Caco-2 (cell line): ENCODE measurements at places on chromosomes 3 and 15. TPM values are rescaled to one million over a fixed set of nuclear protein-coding genes. Genes with fewer than 3 reads are reported as not detected.

- no peaks in the 10 kb centered on the region for H3K36me3 ChIP-seq
- no peak for DNase-seq
- no peaks in the 10 kb centered on the region for H3K27me3 ChIP-seq
- no peak overlapping the region for H3K27ac ChIP-seq
Measured at GRCh38 chr15:85825719-85826118, 31.0 kb upstream of the KLHL25 start.

DNA sequence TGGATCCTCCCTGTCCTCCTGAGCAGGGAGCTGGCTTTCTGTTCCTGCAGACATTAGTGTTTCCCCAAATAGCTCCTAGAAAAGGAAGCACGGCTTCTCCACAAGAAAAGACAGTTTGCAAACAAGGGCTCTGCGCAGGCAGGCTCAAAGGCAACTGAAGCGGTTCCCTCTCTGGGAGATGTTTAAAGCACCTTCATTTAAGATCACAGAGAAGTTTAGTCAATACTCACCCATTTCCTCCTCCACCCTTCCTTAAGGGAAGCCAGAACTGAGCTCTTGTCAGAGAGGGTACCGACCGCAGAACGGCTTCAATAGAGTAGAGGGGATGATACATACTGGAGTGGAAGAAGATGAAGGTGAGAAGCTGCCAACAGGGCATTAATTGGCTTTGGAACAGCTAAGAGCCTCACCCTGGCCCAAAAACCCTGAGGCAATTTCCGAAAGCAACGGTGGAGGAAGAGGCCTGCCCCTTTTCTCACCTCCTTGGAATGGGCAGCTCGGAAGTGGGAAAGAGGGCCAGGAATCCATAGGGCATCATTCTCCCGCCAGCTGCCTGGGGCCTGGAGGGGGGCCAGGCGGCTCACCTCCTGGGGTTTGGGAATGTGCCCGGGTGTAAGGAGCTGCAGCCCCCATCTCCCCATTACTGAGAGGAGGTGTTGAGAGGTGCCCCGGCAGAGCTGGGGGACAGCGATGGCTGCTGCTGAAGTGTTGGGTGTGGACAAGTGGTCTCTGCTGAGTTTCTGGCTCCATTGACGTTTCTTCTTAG, 4.8 kb upstream of the EPHB3 start:
- H3K27ac ChIP-seq: no peak overlapping the region
- no peak for DNase-seq
- no peak overlapping the region for H3K4me3 ChIP-seq
- H3K4me1 ChIP-seq: peaks cover 5% of the 10 kb centered on the region; the same call in 1 of the 2 replicates
- H3K36me3 ChIP-seq: no peaks in the 10 kb centered on the region

DNA sequence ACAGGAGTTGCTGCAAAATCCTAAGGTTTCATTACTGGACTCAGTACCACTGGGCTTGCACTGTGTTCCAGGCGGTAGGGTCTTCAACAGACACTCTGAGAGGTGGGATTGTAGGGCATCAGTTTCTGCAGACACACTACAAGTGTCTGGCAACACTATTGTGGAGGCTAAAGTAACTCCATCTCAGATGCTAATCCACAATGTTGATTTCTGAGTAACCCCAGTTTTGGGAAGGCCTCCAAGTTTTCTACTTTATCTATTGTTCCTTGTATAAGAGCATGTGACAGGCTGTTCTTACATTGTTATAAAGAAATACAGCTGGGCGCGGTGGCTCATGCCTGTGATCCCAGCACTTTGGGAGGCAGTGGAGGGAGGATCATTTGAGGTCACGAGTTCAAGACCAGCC, 2.5 kb upstream of the ABHD5 start:
- no peak overlapping the region for H3K4me3 ChIP-seq
- no peak for DNase-seq
- no peak overlapping the region for H3K27ac ChIP-seq
- no peaks in the 10 kb centered on the region for H3K36me3 ChIP-seq

DNA sequence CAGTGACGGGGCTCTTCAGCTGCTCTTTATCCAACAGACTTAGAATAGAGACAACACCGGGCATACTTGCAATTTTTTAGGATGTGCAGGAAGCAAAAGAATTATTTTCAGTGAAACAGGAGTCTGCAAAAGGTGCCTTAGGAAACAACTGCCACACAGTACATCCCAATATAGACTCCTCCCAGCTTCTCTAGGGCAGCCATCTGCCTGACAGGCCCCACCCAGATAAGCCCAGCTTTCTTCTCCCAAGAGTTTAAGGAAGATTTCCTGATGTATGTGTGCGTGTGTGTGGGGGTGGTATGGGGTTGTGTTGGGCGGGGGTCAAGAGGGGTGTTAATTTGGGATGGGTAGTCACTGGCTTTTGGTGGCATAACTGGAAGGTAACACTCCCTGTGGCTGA, 21.5 kb downstream of the MAP2K1 start:
- no peaks in the 10 kb centered on the region for H3K36me3 ChIP-seq
- no peak overlapping the region for H3K4me3 ChIP-seq
- H3K27ac ChIP-seq: no peak overlapping the region
- no peak for DNase-seq
- H3K27me3 ChIP-seq: no peaks in the 10 kb centered on the region
- H3K4me1 ChIP-seq: no peaks in the 10 kb centered on the region; the same call in 1 of the 2 replicates

DNA sequence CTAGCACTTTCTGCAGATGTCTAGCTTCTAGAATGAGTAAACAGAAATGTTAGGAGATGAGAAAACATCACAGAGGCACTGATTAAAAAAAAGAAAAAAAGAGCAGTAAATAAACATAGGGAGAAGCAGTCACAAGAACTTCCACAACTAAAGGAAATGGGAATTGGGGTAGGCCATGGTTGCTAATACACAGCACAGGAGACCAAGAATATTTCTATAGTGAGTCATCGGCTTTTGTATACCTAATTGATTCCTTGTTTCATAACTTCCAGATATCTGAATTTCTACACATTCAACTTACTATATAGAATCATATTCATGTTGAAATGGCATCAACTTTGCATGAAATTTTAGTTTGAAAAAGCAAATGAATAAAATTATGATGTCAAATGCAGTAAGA, 47.3 kb upstream of the TCF12 start:
- no peaks in the 10 kb centered on the region for H3K4me1 ChIP-seq
- H3K27ac ChIP-seq: no peak overlapping the region
- no peak overlapping the region for H3K4me3 ChIP-seq
- DNase-seq: no peak
- H3K36me3 ChIP-seq: no peaks in the 10 kb centered on the region

DNA sequence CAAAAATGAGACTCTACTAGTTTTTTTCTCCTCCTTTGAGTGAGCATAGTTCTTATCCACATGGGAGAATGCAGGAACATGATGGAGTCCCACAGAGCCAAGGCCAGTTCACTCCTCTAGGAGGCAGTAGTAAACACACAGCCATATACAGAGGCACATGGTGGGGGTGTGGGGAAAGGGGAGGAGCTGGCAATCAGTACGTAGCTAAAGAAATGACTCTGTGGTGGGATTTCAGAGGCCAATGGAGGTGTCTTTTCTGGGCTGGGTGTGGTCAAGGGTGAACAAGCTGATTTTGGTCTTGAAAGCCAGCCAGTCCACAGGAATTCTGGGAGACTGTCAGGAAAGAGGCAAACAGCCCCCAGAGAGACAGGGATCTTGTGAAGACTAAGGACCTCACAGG, 6.6 kb upstream of the RAB11A start:
- no peak overlapping the region for H3K4me3 ChIP-seq
- no peaks in the 10 kb centered on the region for H3K27me3 ChIP-seq
- H3K27ac ChIP-seq: no peak overlapping the region
- H3K36me3 ChIP-seq: no peaks in the 10 kb centered on the region
- DNase-seq: peak; percentile 56

GRCh38 chr15:30882849-30883433, 20.8 kb upstream of the FAN1 start:
- H3K27me3 ChIP-seq: no peaks in the 10 kb centered on the region
- no peak overlapping the region for H3K27ac ChIP-seq
- no peak overlapping the region for H3K4me3 ChIP-seq

DNA sequence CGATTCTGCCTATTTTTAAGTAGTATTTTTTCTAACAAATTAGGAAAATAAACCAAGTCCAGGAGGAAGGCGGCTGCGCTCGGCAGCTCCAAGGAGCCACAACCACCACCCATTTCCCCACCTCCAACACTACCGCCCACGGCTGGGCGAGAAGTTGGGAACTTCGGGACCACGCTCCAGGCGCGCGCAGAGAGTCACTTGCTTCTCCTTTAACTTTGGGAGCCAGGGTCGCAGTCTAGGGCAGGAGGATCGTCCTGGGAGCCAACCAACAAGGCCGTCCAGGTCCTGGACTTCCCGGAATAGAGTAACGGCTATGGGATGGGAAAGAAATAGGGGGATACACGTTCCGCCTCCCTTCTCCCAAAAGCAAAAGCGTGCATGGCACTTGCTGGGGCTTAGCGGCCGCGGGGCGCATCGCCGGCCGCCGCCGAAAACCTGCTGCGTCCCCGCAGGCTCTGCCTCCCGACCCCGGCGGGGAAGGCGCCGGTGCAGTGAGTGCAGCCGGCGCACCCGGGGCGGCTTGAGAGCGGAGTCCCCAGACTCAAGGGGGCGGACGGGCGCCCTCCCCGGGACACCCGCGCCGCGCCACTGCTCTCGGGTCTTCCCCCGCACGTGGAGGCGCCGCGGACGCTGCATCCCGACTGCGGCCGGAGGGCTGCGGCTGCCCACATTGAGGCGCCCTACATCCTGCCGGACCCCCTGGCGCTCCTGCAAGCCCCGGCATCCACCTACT, 699 bp downstream of the MEGF11 start:
- H3K36me3 ChIP-seq: no peaks in the 10 kb centered on the region
- no peaks in the 10 kb centered on the region for H3K4me1 ChIP-seq
- peak overlapping the region; percentile 14 for H3K4me3 ChIP-seq

- no peak overlapping the region for H3K27ac ChIP-seq
- H3K4me3 ChIP-seq: no peak overlapping the region
- H3K4me1 ChIP-seq: peaks cover 18% of the 10 kb centered on the region
- no peaks in the 10 kb centered on the region for H3K36me3 ChIP-seq
- no peaks in the 10 kb centered on the region; the same call in 1 of the 2 replicates for H3K27me3 ChIP-seq
- DNase-seq: no peak
Measured at GRCh38 chr15:77624868-77625267, 7.8 kb downstream of the LINGO1 start.

GRCh38 chr3:146895026-146895749, 290.0 kb upstream of the PLSCR5 start:
- no peaks in the 10 kb centered on the region for H3K4me1 ChIP-seq
- no peak for DNase-seq
- no peaks in the 10 kb centered on the region for H3K36me3 ChIP-seq
- no peaks in the 10 kb centered on the region for H3K27me3 ChIP-seq
- no peak overlapping the region for H3K27ac ChIP-seq

GRCh38 chr3:101081999-101082398, 88.8 kb upstream of the ABI3BP start:
- no peaks in the 10 kb centered on the region for H3K4me1 ChIP-seq
- no peak overlapping the region for H3K27ac ChIP-seq
- H3K36me3 ChIP-seq: no peaks in the 10 kb centered on the region
- DNase-seq: no peak
- no peak overlapping the region for H3K4me3 ChIP-seq
- no peaks in the 10 kb centered on the region for H3K27me3 ChIP-seq

DNA sequence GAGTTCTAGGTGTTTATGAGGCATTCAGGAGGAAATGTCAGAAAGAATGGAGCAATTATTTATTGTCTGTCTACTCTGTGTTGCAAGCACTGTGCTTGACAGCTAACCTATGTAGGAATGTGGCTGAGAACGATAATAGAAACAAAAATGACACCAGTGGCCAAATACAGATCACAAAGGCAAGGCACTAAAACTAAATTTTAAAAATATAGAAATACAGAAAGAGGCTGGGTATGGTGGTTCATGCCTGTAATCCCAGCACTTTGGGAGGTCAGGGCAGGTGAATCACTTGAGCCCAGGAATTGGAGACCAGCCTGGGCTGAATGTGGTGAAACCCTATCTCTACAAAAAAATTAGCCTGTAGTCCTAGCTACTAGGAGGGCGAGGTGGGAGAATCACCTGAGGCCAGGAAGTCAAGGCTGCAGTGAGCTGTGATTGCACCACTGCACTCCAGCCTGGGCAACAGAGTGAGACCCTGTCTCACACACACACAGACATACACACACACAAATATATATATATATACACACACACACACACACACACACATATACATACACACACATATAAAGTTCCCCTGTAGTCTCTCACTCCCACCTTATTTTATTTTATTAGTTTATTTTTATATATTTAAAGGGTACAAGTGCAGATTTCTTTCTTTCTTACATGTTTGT, 6.0 kb downstream of the PRKCI start:
- no peaks in the 10 kb centered on the region for H3K36me3 ChIP-seq
- no peaks in the 10 kb centered on the region for H3K27me3 ChIP-seq
- H3K4me3 ChIP-seq: no peak overlapping the region
- H3K27ac ChIP-seq: no peak overlapping the region
- no peak for DNase-seq

- H3K4me1 ChIP-seq: no peaks in the 10 kb centered on the region
- H3K27ac ChIP-seq: no peak overlapping the region
- H3K4me3 ChIP-seq: no peak overlapping the region
- no peaks in the 10 kb centered on the region for H3K27me3 ChIP-seq
- peaks cover 3% of the 10 kb centered on the region for H3K36me3 ChIP-seq
- no peak for DNase-seq
Measured at GRCh38 chr3:45972534-45973402, 22.9 kb downstream of the FYCO1 start.

GRCh38 chr3:52038227-52038626, 18.1 kb downstream of the DUSP7 start:
- no peak overlapping the region for H3K4me3 ChIP-seq
- H3K36me3 ChIP-seq: no peaks in the 10 kb centered on the region
- H3K27me3 ChIP-seq: no peaks in the 10 kb centered on the region
- peaks cover 13% of the 10 kb centered on the region; the same call in 1 of the 2 replicates for H3K4me1 ChIP-seq

- H3K27me3 ChIP-seq: no peaks in the 10 kb centered on the region
- no peaks in the 10 kb centered on the region for H3K4me1 ChIP-seq
- DNase-seq: no peak
- no peak overlapping the region for H3K4me3 ChIP-seq
Measured at GRCh38 chr3:54900838-54901591, 26.8 kb downstream of the LRTM1 start.

GRCh38 chr3:128436214-128436613, 30.5 kb downstream of the DNAJB8 start:
- H3K27ac ChIP-seq: peak overlapping the region; percentile 56
- no peak for DNase-seq
- H3K4me3 ChIP-seq: no peak overlapping the region
- no peaks in the 10 kb centered on the region; the same call in 1 of the 2 replicates for H3K36me3 ChIP-seq
- no peaks in the 10 kb centered on the region for H3K27me3 ChIP-seq
- H3K4me1 ChIP-seq: peaks cover 39% of the 10 kb centered on the region

The LTF gene
- not detected in 2 replicates for total RNA-seq

The KBTBD13 gene
- total RNA-seq: not detected in 2 replicates

The GOLGA8G gene
- not detected in 2 replicates for total RNA-seq

The ATP8B4 gene
- 0.57 and 1.3 TPM in 2 replicates for total RNA-seq

The SNTN gene
- total RNA-seq: not detected in 2 replicates

The PBRM1 gene
- 50.6 and 50.7 TPM in 2 replicates for total RNA-seq

The CCDC54 gene
- total RNA-seq: not detected in 2 replicates

The DNAJC13 gene
- total RNA-seq: 38.1 and 42.3 TPM in 2 replicates

The XIRP1 gene
- 0.14 TPM in 1 of 2 replicates, not detected in the other for total RNA-seq

The CAV3 gene
- total RNA-seq: not detected in 2 replicates

The GUCA1C gene
- total RNA-seq: not detected in 2 replicates

The PEX11A gene
- total RNA-seq: 3.7 and 4.1 TPM in 2 replicates
